ENCODE measurements at places on chromosomes 3 and 15. TPM values are rescaled to one million over a fixed set of nuclear protein-coding genes. Genes with fewer than 3 reads are reported as not detected.

The TIMP4 gene
- 30.5 TPM for total RNA-seq

The LCMT2 gene
- total RNA-seq: 5.6 TPM

DNA sequence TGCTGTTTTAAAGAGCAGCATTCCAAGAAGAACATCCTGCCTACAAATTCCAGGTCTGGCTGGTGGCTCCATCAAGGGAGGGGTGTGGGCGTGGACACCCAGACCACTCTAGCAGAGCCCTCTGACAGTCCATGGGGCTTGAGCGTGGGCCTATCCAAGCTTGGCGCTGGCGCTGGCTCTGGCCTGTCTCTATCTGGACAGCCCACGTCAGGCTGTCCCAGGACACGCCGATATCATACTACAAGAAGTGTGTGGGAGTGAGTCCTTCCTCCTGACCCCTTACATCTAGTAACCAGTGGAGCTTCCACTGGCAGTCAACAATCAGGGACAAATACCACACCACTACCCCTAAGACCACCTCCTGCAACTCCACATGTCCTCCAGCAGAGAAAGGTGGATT lies 17.1 kb upstream of the DUSP7 start:
- no peaks in the 10 kb centered on the region for H3K36me3 ChIP-seq
- H3K27ac ChIP-seq: no peak overlapping the region
- DNase-seq: no peak
- no peak overlapping the region for H3K4me3 ChIP-seq

The STRIT1 gene
- not detected for total RNA-seq

DNA sequence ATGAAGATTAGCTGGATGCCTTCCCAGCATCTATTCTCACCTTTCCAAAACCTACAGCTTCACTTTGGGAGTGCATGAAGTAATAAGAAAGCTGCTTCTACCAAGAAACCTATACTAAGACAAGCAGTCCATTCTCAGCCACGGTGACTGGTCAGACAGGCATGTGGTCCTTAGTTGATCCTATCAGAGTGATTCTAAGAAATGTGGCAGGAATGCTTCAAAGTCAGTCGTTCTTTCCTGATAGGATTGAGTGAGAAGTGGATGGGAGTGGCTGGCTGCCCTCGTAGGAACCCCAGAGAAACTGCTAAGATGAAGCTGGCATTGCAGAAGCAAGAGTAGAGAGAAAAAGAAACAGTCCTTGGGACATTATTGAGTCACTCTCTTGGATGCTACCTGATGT lies 16.6 kb downstream of the FOXB1 start:
- no peaks in the 10 kb centered on the region for H3K4me1 ChIP-seq
- H3K36me3 ChIP-seq: no peaks in the 10 kb centered on the region
- no peak overlapping the region for H3K27ac ChIP-seq
- no peak for DNase-seq

The SPINK8 gene
- not detected for total RNA-seq

GRCh38 chr3:129281726-129282125 lies 3.1 kb downstream of the HMCES start:
- no peaks in the 10 kb centered on the region for H3K36me3 ChIP-seq
- H3K27ac ChIP-seq: no peak overlapping the region
- peaks cover 5% of the 10 kb centered on the region for H3K4me1 ChIP-seq
- H3K27me3 ChIP-seq: no peaks in the 10 kb centered on the region

The BLM gene
- total RNA-seq: 0.55 TPM

GRCh38 chr3:23217872-23218554 lies 14.9 kb downstream of the UBE2E2 start:
- no peak overlapping the region for H3K27ac ChIP-seq
- no peaks in the 10 kb centered on the region for H3K36me3 ChIP-seq
- no peak for DNase-seq
- H3K4me1 ChIP-seq: no peaks in the 10 kb centered on the region
- no peak overlapping the region for H3K4me3 ChIP-seq

The PIGZ gene
- total RNA-seq: 2.8 TPM

The LMOD3 gene
- total RNA-seq: not detected

GRCh38 chr15:52124270-52124880 lies 11.8 kb upstream of the BCL2L10 start:
- peak overlapping the region; percentile 22 for H3K27ac ChIP-seq
- no peak overlapping the region for H3K4me3 ChIP-seq
- H3K27me3 ChIP-seq: no peaks in the 10 kb centered on the region

DNA sequence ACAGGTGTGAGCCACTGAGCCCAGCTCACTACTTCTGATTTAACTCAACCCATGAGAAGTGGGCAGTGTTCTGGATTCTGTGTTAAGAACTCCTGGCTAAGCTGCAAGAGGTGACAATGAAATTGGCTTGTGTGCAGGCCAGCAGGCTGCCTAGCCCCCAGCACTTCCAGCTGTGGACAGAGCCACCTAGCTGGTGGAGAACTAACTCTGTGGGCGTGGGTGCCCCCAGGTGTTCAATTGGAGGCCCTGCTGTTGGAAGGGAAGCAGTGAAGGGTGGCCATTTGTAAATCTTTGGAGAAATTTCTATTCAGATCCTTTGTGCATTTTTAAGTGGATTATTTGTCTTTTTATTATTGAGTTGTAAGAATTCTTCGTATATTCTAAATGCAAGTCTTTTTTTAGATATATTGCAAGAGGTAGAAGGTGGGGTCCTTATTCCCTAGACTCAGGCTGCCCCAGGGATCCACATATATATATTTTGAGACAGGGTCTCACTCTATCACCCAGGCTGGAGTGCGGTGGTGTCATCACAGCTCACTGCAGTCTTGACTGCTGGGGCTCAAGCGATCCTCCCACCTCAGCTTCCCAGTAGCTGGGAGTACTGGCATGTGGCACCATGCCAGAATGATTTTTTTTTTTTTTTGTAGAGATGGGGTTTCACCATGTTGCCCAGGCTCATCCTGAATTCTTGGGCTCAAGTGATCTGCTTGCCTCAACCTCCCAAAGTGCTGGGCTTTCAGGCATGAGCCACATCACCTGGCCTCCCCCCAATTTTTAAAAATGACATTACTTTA lies 7.2 kb upstream of the SCAMP5 start:
- no peak overlapping the region for H3K27ac ChIP-seq
- DNase-seq: peak; percentile 59
- no peak overlapping the region for H3K4me3 ChIP-seq
- H3K27me3 ChIP-seq: no peaks in the 10 kb centered on the region

DNA sequence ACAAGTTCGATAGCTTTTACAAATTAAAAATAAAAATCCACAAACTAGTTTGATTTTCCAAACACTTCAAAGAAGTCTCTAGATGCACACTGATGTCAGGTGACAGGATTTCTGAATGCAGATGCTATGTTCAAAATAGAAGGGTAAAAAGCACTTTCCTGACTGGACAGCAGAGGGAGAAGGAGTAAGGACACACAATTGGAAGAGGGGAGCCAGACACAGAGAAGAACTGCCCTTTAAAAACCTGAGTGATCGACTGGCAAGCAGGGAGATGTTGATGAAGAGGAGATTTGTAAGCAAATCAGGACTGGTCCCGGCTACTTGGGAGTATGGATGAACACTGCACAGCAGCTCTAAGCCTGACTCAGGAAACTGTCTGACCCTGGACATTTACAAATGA lies 612.8 kb downstream of the MAGI1 start:
- H3K27me3 ChIP-seq: no peaks in the 10 kb centered on the region
- H3K4me1 ChIP-seq: no peaks in the 10 kb centered on the region
- H3K27ac ChIP-seq: no peak overlapping the region
- no peak for DNase-seq
- H3K36me3 ChIP-seq: no peaks in the 10 kb centered on the region

The RLBP1 gene
- total RNA-seq: not detected

GRCh38 chr15:32717426-32718226 lies at the start of gene GREM1:
TSS of gene GREM1 (plus strand) at chr15:32718004. CDS start at chr15:32730691, 12,687 bp downstream.
- no peak for DNase-seq
- H3K4me1 ChIP-seq: no peaks in the 10 kb centered on the region
- H3K4me3 ChIP-seq: peak within 1 kb of the TSS; percentile 41
- H3K36me3 ChIP-seq: no peaks in the 10 kb centered on the region
- no peak within 1 kb of the TSS for H3K27ac ChIP-seq

GRCh38 chr3:126896067-126896441 lies 86.9 kb upstream of the PLXNA1 start:
- no peak for DNase-seq
- H3K27me3 ChIP-seq: no peaks in the 10 kb centered on the region
- peaks cover 11% of the 10 kb centered on the region for H3K4me1 ChIP-seq
- H3K4me3 ChIP-seq: no peak overlapping the region
- peak overlapping the region; percentile 67 for H3K27ac ChIP-seq

The MEGF11 gene
- 0.14 TPM for total RNA-seq

DNA sequence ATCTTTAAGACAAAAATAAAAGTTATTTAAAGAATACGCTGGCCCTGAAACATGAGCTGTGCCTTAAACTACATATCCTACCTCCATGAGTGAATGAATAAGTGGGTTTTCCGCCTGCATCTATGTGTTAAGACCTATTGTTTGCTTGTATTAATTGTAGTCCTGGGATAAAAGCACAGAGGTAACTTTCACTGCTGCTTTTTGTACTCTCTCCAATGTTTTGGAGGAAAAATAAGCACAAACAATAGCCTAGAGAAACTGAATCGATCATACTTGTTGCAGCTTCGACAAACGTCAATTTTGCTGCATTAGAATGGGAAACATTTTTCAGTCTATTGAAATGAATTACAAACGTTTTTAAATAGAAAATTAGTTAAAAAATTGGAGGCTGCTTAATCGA lies 1.3 kb upstream of the CTNNB1 start:
- no peak overlapping the region for H3K27ac ChIP-seq
- H3K27me3 ChIP-seq: no peaks in the 10 kb centered on the region
- no peaks in the 10 kb centered on the region for H3K36me3 ChIP-seq
- H3K4me1 ChIP-seq: peaks cover 16% of the 10 kb centered on the region

DNA sequence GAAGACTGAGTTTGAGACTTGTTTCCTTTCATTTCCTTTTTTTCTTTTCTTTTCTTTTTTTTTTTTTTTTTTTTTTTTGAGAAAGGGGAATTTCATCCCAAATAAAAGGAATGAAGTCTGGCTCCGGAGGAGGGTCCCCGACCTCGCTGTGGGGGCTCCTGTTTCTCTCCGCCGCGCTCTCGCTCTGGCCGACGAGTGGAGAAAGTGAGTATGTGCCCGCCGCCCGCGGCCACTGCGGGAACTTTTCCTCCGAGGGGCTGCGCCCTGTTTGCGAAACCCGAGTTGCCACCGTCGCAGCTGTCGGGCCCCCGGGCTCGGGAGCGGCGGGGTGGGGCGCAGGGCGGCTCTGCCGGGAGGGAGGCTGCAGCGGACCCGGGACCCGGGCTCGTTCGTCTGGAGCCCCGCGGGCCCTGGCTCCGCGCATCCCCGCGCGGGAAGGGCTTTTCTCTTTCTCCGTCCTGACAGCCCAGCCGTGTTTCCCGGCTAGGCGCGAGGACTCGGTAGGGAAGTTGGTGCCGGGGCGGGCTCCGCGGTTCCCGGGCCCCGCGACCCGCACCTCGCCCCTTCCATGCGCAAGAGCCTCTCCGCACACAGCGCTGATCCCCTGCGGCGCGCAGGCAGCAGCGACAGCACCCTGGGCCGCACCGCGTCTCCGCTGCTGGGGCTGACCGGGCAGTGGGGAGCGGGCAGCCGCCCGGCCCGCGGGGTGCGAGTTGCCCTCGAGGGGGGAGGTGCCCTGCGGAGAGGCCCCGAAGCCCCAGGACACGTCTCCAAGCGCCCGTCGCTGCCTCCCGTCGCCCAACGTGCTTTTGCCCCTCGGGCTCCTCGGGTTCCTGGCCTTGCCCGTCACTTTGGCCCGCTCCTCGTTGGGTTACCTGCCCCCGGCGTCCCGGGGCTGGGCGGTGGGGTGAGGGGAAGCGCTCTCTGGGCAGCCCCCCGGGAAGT lies 1.4 kb downstream of the IGF1R start:
- H3K4me3 ChIP-seq: peak overlapping the region; percentile 94
- peak overlapping the region; percentile 85 for H3K27ac ChIP-seq
- no peaks in the 10 kb centered on the region for H3K36me3 ChIP-seq
- H3K4me1 ChIP-seq: no peaks in the 10 kb centered on the region
- H3K27me3 ChIP-seq: peaks cover 14% of the 10 kb centered on the region

- no peak for DNase-seq
- H3K4me3 ChIP-seq: no peak overlapping the region
- H3K27ac ChIP-seq: no peak overlapping the region
- no peaks in the 10 kb centered on the region for H3K36me3 ChIP-seq
Observed at GRCh38 chr3:63762180-63762579, 56.9 kb upstream of the C3orf49 start.

DNA sequence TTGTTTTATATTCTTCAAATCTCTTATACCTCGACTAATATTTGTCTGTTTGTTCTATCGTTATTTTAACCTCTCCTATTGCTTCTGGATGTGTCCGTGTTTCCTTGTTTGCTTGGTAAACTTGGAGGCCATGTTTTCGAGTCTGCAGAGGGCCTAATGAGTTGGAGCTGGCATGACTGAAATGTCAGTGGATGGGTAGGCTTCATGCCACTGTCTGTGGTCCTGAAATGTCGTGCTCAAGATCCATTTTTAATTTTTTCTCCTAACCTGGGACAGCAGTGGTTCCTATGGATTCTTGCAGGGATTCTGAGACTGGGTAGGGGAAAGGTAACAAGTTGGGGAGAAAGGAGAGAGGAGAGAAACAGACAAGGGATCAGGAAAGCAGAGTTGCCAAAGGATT lies 18.8 kb upstream of the GASK1A start:
- H3K4me1 ChIP-seq: no peaks in the 10 kb centered on the region
- DNase-seq: no peak
- no peak overlapping the region for H3K4me3 ChIP-seq
- no peaks in the 10 kb centered on the region for H3K27me3 ChIP-seq

The SLC22A13 gene
- total RNA-seq: not detected

DNA sequence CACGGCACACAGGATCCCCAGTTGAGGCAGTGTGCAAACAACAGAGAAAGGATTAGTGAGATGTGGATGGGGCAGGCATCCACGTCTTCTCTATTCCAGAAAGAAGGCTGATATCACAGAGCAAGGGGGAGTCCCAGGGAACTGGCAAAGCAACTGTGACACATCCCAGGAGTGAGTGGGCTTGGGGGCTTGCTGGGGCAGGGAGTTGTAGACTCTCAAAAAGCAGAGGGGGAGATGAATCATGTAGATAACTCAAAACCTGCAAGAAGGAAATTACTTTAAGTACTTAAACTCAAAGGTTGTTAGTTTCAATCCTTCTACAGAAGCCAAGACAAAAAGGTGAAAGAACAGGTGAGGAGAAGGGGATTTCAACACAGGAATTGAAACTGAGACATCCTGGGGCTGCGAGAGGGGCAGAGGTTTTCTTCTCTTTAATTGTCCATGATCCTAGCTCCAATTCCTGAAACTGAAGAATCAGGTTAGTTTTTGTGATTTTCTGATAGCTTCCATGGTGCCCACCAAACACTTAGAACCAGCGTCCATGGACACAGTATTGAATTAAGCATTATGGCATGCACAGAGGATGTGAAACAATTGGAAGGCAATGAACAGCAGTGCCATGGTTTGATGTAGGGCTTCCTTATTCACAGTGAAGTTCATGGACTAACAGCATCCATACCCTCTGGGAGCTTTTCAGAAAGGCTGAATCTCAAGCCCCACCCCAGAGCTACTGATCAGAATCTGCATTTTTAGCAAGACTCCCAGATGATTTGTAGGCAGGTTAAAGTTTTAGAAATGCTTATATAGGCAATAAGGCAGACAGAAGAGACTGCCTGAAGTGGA lies 52.0 kb downstream of the CCR3 start:
- H3K27me3 ChIP-seq: no peaks in the 10 kb centered on the region
- no peak for DNase-seq
- no peaks in the 10 kb centered on the region for H3K4me1 ChIP-seq
- no peaks in the 10 kb centered on the region for H3K36me3 ChIP-seq
- H3K27ac ChIP-seq: no peak overlapping the region
